ENCODE measurements at places on chromosomes 4 and X.

GRCh38 chrX:155263854-155264628 lies at the start of gene RAB39B:
Gene RAB39B, minus strand, starts transcription at chrX:155264491. Its CDS starts 203 bp downstream, at chrX:155264288.
- DNase-seq, result peak; percentile 92

GRCh38 chr4:83757121-83757621 lies 221.3 kb downstream of the GPAT3 start:
- DNase-seq, result no peak

DNA sequence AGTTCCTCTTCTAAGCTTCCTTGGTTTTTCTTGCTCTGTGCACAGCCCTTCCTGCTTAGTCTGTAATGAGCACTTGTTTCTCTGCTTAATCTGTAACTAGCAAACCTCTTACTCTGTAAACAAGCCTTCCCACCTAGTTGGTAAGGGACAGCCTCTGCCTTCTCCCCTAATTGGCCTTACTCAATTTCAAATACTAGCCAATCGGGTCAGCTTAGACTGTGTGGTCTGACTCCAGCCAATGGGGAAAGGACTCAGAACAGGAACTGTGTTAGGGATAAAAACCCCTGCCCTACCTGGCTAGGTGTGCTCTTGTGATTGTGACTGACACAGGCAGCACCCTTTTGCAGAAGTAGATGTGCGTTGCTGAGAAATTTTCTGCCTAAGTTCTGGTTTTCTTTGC lies 136.5 kb upstream of the AADAT start:
- no peak for DNase-seq

DNA sequence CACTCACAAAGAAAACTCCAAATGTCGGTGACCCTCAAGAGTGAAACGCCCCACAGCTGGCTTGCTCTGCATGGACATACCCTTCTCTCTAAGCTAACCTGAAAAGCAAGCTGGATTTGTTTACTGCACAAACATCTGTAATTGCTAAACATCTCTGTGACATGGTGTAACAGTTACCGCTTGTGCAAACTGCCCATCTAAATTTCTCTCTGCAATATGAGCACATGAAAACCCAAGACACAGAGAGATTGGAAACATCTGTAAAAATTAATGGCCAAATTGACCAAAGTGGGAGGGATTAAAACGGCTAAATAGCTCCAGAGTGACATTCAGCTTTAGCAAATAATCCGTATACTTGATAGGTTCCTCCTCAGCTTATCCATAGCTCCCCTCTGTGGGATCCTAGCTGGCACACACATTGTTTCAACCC lies 155.0 kb upstream of the MAP3K15 start:
- no peak for DNase-seq

DNA sequence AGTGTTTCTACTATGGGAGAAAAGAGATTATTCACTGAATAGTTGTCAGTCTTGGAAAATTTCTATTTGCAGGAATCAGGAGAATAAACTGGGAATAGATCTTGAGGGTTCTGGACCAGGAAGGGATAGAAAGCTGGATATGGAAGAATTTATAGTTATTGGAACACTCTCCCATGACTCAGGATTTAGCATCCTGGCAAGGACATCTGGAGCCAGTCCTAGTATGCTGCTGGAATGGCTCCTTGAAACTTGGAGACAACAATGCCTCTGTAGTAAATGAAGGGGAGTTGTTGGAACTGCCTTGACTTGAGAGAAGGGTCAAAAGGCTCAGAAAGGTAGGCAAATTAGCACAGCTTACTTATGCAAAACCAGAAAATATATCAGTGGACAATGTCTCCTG lies 23.5 kb upstream of the THOC2 start:
- peak; percentile 6 for DNase-seq

DNA sequence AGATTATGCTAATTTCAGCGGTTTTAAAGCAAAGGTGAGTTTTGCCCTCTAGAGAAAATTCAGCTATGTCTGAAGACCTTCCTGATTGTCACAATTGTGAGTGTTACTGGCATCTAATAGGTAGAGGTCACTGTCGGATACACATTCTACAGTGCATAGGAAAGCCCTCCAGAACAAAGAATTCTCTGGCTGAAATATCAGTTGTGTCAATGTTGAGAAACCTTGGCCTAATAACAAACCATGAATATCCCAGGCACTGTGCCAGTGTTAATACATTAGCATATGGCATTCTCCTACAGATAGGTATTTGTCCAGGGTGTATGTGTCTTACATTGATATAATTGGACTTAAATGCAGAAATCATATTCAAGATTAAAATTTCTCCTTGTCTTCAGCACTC lies 294.3 kb downstream of the FSTL5 start:
- no peak for DNase-seq

GRCh38 chr4:7458477-7458876 lies 23.7 kb upstream of the PSAPL1 start:
- DNase-seq, result no peak

GRCh38 chr4:87009095-87009648 lies 74.4 kb downstream of the AFF1 start:
- no peak for DNase-seq

DNA sequence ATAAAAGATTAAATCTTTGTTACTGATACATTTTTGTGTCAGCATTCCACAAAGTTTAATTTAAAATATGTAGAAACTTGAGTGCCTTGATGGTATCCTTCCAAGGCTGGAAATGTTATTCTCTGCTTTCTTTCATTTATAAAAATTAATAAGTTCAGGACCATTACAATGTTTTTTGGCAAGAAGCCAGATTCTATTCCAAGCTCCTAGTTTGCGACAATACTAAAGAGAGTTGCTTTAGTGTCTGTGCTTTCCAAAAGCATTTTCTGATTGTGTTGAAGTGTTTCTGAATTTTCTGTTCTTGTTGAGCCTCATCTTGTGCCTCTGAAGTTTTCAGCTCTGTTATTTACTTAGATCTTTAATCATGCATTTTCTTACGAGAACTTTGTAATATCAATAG lies 516.2 kb downstream of the KCTD8 start:
- DNase-seq, result no peak

DNA sequence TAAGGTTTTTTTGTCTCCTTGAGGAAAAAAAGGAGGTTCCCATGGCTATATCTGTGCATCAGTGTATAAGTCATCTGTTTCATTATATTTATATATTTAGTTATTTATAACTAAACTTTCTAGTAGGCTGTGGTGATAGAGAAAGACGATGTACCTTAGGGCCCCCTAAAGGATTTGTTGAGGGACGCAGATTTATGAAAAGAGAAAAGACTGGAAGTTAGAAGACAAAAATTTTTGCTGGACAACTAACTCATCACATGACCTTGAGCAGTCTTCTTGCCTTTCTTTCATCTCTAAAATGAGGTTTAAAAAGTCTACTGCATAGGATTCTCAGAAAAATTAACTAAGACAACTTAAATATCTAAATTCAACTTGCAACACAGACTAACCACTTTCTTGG lies 6.1 kb downstream of the GASK1B start:
- no peak for DNase-seq

GRCh38 chr4:13515268-13515667 lies 29.0 kb downstream of the NKX3-2 start:
- DNase-seq, result no peak

DNA sequence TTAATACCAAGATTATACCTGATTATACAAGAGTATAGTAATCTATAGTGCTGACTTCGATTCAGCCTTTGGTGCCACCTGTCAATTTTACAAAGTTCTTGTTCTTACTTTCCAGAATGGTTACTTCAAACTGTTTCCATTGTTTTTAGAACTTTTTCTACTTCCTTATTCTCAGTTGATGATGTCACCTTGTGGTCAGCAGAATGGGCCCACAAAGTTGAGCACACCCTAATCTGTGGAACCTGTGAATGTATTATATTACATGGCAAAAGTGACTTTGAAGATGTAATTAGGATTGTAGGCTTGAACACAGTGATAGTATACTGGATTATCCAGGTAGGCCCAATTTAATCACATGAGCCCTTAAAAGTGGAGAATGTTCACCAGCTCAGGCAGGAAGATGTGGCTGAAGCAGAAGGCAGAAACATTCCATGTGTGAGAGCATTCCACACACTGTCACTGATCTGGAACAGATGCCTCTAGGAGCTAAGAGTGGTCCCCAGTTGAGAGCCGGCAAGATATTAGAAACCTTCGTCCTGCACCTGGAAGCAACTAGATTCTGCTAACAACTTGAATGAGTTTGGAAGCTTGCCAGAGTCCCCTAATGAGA lies 6.3 kb upstream of the SGMS2 start:
- DNase-seq, result no peak

DNA sequence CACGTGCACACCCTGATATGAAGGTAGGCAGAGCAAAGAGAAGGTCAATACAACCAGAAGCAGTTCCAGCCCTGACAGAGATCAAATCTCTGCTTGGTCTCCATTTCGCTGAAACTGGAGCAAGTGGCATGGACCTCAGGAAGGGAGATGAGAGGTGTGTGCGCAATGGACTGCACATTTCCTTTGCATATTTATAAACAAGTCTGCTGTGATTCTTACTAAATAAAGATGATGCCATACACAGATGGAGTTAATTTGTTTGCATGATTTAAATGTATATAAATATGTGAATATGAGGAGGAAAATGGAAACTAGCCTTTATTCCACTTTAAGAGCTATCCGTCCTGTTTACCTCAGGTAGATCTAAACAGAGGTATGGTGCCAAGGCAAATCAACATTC lies 2.1 kb upstream of the SCRG1 start:
- DNase-seq, result no peak

GRCh38 chr4:89171176-89171805 lies 60.0 kb downstream of the TIGD2 start:
- DNase-seq, result no peak

GRCh38 chrX:154074199-154074598 lies 23.3 kb downstream of the MECP2 start:
- no peak for DNase-seq

GRCh38 chr4:81627590-81627989 lies 155.9 kb upstream of the RASGEF1B start:
- no peak for DNase-seq

- DNase-seq, result no peak
Measured at GRCh38 chrX:23726191-23726590, 16.9 kb downstream of the ACOT9 start.

GRCh38 chrX:40012868-40013265 lies 84.9 kb downstream of the BCOR start:
- DNase-seq, result no peak

DNA sequence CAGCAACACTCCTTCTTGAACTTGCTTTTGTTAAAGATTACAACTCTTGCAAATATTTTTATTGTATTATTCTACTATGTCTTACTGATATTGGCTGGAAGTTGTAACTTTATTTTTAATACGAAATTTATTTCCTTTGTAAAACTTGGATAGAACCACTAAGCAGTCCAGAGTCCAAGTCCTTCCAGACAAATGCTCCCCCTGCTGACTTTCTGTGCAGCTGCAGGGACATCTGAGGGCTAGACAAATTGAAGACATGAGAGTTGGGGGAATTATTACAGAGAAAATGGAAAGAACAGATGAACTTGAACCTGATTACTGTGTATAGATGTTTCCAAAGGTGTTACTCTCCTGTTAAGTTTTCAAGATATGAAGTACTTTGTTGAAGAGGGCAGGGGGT lies 238.8 kb downstream of the GRIA3 start:
- DNase-seq, result no peak

GRCh38 chr4:8904666-8905065 lies 33.0 kb upstream of the HMX1 start:
- no peak for DNase-seq

DNA sequence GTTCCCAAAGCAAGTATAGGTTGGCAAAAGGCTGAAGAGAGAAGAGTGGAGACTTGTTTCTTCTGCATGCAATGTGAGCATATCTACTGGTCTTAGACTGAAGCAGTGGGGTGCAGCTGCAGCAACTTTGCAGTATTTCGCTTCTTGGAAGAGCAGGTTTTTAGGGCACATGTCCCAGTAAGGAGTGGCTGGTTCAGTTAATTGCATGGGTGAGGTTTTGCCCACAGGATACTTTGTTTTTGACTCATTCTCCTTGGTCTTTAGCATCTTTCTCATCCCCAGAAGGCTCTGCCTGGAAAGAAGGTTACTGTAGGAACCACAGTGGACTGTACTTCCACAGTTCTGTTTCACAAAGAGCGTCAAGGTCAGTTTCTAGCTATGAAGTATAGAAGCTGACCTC lies 68.0 kb upstream of the NR3C2 start:
- no peak for DNase-seq

- no peak for DNase-seq
Measured at GRCh38 chr4:183284965-183285364, 35.1 kb downstream of the CLDN22 start.

GRCh38 chr4:4719436-4719835 lies 140.0 kb upstream of the MSX1 start:
- peak; percentile 3 for DNase-seq

GRCh38 chr4:141702472-141703182 lies 66.2 kb downstream of the IL15 start:
- no peak for DNase-seq

DNA sequence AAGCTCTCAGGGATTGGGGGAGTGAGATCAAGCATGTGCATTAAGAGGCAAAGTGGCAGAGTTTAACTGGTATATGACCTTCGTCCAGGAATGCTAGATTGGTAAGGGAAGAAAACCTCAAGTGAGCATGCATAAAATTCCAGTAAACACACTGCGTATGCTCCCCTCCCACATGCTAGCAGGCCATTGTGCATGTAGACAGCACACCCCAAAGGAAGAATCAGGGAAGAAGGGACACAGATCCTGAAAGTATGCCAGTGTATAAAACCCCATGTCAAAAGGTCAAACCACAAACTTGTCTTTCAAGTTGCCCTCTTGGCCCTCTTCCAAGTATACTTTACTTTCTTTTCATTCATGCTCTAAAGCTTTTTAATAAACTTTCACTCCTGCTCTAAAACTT lies 405.2 kb upstream of the CNKSR2 start:
- no peak for DNase-seq

- no peak for DNase-seq
Measured at GRCh38 chr4:16931339-16932305, 33.2 kb upstream of the LDB2 start.

- no peak for DNase-seq
Measured at GRCh38 chrX:47690175-47690574, 31.2 kb upstream of the UXT start.

DNA sequence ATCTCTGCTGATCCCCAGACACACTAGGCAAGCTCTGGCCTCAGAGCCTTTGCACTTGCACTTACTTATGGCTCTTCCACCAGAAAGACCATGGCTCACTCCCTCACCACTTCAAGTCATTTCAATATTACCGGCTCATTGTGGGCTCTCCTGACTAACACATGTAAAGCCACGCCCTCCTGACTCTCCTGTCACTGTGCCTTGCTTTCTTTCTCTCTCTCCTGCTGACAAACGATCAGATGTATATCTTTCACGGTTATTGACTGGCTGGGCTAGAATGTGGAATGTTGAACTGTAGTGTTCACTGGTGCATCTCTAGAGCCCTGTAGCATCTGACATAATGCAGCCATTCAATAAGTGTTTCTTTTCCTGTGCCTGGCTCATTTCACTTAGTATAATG lies 425.1 kb downstream of the RAB28 start:
- DNase-seq, result no peak

DNA sequence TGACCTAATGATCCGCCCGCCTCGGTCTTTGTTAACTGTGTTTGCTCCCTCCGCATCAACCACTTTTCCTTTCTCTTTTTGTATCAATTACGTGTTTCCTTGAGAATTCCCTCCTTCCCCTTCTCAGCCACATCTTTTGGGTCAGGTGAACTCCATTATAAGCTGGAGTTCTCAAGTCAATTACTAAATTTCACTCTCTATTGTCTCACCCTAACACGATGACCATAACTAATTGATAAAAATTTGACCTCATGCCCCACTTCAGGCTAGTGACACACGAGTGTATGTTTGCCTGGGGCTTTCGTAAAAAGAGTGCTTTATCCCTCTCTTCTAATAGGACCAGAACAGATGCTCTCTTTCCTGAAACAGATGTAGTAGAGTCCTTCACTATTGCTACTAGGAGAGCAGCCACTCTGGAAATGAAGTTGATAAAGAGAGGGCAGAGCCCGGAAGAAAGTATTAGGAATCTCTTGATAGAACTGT lies 403.6 kb upstream of the ANXA10 start:
- no peak for DNase-seq
